T-cell (primary cell): ENCODE measurements at places on chromosomes 5 and 9.

- no peak for DNase-seq
Measured at GRCh38 chr9:73213300-73213699, 61.6 kb downstream of the ANXA1 start.

- no peak for DNase-seq
Measured at GRCh38 chr9:116491659-116492058, 195.4 kb upstream of the TRIM32 start.

GRCh38 chr5:56596155-56596554 is 219.2 kb upstream of the MAP3K1 start:
- no peak for DNase-seq

DNA sequence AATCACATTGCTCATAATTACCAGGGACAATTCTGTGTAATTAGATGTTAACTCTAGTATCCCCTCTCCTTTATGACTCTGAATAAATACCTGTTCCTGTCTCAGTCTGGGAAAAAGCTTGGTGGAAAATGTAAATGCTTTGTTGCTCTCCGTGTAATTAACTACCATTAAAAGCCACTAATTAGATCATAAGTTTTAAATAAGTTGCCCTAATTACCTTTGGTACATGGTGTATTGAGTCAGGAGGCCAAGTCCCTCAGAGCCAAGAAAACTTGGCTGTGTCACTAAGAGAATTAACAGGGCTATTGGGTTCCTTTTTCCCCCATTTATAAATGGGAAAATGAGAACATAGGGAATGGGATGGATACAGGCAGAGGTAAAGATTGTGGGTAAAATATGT is 617.6 kb downstream of the TLR4 start:
- no peak for DNase-seq

- no peak for DNase-seq
Measured at GRCh38 chr9:131657456-131657855, 82.4 kb downstream of the RAPGEF1 start.

GRCh38 chr5:1029282-1029944 is 20.8 kb downstream of the NKD2 start:
- DNase-seq, result no peak

- no peak for DNase-seq
Measured at GRCh38 chr5:53179691-53180090, 70.1 kb upstream of the MOCS2 start.

DNA sequence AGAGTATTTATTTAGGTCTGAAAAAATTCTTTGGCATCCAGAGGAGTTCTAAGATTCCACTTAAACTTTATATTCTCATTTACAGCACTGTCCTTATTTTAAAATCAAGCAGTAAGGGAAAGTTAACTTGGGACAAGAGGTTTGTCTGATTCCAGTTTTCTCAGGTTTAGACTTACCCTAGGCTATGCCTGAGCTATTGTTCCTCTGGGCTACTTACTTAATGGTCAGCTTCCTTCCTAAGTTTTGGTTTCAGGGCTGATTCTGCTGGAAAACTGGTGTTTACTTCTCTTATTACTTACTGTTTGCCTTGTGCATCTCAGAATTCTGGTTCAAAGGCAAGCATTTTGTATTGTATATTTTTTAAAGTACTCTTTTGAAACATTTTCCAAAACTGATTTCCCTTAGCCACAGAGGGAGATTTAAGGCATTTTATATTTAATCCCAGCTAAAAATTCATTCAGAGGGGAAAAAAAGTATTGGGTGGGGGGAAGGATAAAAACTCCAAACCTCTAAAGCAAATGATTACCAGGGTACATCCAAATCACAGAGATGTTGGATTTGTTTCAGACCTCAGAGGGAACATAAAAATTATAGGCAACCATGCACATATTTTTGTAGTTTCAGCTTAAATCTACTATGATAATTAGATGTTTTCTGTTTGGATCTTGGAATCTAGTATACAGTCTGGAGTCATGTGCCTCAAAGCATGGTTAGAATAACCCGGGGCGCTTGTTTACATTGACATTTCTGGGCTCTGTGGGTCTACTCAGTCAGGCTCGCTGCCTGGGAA is 290.0 kb downstream of the ARHGAP26 start:
- no peak for DNase-seq

GRCh38 chr5:1294206-1294834 is 548 bp downstream of the TERT start:
- DNase-seq, result no peak

GRCh38 chr9:136459425-136459824 is 19.8 kb upstream of the INPP5E start:
- DNase-seq, result no peak

DNA sequence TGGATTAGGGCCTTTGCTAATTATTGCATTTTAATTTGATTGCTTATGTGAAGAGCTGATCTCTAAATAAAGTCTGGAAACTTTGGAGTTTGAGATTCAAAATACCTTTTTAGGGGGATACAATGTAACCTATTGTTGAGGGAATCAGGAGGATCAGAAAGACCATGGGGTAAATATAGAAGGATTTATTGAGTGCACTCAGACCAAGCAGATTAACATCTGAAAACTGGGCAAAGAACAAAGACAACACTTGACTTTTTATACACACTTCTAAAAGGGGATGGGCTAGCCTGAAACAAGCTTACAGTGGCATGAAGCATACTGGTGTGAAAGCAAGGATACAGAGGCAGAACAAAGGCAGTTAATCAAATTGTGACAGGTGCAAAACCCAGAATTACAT is 174.3 kb downstream of the MRPS30 start:
- no peak for DNase-seq

DNA sequence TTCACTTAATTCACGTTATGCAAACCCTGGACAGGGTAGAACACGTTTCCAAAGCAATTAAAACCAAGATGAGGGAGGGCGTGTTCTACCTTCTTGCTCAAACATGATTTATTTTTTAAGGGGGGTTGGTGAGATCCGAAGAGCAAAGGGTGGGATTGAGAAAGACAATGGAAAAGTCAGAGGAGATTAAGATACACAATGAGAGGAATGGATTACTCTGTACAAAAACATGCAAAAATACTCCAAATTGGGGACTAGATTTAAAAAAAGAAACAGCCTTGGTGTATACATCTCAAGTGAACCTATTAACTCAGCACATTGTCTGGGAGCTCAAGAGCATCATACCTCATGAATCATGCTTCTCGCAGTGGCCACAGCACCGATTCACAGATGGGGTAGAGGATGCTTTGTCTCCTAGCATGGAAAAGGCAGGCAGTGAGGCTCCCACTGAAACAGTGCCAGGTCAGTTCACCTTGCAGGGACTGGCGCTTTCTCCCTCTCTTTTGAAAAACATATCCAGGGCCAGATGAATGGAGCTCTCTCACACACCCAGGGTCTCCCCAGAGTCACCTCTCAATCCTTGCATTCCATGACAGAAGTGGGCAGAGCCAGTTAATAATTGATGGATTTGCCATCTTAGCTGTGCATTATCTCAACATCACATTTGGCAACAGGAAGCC is 459.7 kb downstream of the BNC2 start:
- DNase-seq, result no peak

DNA sequence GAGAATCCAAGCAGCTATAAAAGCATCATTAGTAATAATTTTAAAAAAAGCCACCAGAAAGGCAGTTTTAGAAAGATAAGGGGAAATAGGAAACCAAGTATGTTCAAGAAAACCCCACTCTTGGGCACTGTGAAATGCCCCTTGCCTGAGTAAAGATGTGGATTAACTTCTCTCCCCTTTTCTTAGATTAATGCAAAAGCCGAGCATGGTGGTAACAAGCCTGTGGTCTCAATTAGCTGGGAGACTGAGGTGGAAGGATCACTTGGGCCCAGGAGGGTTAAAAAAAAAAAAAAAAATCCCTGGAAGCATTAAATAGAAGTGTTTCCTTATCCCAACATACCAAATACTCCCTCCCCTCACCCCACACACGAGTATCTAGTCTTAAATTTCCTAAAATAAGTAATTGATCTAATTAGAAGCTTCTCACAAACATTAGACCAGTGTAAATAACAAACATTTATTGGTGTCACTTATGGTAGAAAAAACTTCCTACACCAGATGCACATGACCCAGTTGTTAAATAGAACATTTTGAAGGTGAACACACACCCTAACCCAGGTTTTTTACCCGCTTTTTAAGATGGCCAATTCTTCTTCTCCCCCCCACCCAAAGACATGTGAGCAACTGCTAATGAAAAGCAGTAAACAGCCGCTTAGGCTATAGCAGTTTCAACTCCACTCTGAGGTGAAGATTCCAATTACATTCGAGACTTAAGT is 5.2 kb downstream of the HSPA5 start:
- no peak for DNase-seq

DNA sequence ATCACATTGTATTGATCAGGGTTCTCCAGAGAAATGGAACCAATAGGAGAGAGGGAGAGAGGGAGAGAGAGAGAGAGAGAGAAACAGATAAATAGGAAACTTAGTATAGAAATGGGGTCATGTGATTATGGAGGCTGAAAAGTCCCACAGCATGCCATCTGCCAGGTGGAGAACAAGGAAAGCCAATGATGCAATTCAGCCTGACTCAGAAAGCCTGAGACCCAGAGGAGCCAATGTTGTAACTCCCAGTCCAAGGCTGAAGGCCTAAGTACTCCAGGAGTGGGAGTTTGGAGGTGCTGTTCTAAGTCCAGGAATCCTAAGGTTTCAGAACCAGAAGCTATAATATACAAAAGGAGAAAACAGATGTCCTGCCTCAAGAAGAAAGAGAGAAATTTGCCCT is 48.4 kb upstream of the ISOC1 start:
- no peak for DNase-seq

DNA sequence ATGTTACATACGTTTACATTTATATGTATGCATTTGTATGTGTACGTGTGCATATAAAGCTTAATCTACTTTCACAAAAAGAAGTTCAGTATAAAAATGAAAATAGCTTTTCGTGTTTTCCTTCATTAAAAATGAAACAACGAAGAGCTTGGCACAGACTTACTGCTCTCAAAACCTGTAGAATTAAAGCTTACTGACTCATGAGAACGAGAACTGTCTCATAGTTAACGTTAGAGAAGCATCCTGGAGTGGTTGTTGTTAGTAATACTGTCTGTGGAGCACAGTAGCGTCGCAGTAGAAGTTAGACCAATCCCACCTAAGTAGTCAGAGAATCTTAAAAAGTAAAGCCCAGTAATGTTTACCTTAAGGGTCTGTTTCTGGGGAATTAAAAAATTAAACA is 1.3 kb downstream of the MAT2B start:
- DNase-seq, result no peak

GRCh38 chr9:16928179-16928945 is 57.9 kb upstream of the BNC2 start:
- DNase-seq, result no peak

GRCh38 chr5:157933005-157933404 is 74.1 kb upstream of the CLINT1 start:
- no peak for DNase-seq

GRCh38 chr9:82332018-82332773 is 343.6 kb downstream of the SPATA31D1 start:
- DNase-seq, result no peak

DNA sequence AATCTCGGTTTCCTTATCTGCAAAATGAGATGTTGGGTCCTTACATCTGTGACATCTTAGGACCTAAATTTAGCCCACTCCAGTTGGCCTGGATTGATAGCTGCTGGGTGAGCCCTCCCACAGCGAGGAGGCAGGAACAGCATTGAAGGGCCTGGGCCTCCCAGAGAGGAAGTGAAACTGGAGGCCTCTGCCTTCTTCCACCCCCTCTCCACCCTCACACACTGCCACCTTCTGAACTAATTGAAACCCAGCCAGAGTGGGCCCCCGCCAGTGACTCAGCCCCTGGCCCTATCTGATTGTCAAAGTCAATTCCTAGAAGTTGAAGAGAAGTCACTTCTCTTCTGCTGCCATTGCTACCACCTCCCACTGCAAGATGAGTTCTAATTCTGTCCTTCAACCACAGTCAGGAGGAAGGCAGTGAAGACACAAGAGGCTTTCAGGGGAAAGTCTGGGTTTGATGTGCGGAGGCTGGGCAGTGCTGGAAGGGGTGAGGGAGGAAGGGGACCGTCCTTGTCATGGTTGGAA is 55.2 kb upstream of the NEK6 start:
- peak; percentile 30 for DNase-seq

DNA sequence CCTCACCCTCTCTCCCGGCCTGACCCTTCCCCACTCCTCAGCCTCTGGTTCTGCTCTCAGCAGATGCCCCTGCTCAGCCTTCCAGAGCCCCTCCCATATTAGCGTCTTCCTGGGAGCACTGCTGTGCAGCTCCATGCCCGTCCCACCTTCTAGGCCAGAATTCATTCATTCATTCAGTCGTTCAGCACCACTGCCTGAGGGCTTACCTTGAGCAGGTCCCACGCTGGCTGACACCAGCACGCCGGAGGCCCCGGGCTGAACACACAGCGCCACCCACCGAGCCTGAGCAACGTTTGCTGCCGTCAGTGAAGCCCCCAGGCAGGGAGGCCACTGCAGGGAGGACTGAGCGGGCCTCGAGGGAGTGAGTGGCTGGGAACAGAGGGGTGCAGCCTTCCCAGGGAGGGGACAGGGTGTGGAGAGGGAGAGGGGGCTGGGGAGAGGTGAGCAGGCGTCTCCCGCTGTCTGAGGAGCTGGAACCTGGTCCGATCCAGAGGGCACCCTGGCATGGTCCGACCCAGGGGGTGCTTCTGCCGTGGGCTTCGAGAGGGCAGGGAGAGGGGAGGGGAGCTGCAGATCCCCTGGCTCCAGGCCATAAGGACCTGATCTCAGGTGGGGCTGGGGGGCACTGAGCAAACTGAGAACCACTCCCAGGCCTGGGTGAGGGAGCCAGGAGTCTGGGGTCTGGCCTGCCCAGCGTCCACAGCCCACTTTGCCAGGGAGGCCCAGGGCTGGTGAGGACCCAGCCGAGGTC is 98.8 kb upstream of the RAPGEF1 start:
- no peak for DNase-seq
